COR-L47 (cell line): ENCODE measurements at places on chromosomes 1 and 21.
A peak's percentile ranks its signal among the peaks of the same experiment; 100 is the strongest.

- DNase-seq, result no peak
Measured at GRCh38 chr1:79501153-79501552, 494.6 kb upstream of the ADGRL4 start.

DNA sequence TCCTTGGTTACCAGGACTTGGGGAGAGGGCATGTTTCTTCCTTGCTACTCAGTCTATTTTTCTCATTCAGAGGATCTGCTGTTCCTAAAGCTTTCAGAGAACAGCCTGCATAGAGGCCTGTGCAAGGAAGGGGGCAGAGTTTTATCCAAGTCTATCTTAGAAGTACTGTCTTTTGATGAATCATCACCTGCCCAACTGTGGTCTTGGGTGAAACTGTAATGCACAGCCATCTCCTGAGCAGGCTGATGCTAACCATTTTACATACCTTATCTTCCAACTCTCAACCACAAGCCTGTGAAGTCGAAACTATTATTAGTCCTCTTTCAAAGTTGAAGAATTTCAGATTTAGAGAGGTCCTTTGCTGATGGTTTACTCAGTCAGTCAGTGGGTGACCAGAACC lies 368.0 kb downstream of the HHAT start:
- no peak for DNase-seq

GRCh38 chr1:103783944-103784377 lies 34.3 kb downstream of the AMY1C start:
- no peak for DNase-seq

DNA sequence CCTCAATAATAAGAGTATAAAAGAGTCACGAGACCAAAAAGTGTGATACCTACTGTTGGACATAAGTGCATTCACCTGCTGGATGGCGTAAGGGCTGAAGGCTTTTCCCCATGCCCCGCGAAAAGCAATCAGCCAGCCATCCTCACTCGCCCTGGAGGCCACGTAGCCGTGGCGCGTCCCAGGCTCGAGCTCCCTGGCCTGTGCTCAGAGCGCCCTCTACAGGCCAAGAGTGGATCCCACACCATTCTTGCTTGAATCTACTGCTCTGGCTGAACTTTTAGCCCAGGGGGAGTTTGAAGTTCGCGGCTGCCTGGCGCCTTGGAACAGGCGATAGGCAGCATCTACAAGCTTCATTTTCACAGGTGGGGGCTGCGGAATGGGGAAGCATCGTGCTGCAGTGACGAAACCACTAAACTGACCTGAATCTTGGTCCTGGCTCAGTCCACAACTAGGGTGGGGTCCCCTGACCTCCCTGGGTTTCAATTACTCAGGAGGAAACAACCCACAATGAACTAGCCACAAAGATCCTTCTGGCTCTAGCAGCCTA lies 70.3 kb upstream of the SERBP1 start:
- DNase-seq, result peak; percentile 83

DNA sequence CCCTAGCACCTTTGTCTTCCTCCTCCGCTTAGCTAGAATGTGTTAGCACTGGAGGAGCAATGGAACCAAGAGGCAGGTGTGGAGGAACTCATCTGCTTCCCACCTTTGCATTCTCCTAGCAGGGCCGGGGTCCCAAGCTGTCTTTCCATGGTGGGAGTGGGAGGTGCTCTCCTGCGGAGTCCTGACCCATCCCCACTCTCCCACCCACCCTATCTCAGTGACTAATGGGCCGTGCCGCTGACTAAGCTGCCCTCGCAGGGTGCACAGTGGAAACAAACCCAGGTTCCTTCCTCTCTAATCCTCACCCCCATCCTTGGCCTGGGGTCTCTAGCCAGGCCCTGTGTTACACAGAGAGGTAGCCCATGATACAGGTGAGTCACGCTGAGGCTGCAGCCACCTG lies 177.5 kb downstream of the HIVEP3 start:
- no peak for DNase-seq

DNA sequence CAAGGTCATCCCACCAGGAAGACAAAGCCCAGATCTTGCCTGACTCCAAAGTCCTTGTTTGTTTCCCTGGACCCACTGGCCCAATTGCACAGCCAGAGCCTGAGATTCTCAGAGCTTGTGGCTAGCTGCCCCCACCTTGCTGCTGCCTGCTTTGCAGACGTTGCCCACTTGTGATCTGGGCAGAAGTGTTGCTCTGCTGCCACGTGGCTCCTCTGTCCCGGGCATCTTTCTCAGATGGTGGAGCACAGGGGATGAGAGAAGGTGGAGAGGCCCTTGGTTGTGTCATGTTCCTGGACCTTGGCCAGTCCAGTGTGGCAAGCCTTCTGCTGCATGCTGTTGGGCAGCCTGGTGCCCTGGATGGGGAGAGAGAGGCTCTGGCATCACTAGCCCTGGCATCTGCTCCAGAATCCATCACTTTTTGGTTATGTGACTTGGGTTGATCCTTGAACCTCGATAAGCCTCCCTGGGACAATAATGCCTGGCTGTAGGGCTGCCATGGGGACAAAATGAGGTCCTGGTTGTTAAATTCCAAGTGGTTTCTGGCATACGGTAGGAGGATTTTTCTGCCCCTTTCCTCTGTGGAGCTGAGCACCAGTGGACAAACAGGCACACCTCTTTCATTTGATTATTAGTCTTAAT lies 1.5 kb upstream of the NR0B2 start:
- DNase-seq, result no peak

DNA sequence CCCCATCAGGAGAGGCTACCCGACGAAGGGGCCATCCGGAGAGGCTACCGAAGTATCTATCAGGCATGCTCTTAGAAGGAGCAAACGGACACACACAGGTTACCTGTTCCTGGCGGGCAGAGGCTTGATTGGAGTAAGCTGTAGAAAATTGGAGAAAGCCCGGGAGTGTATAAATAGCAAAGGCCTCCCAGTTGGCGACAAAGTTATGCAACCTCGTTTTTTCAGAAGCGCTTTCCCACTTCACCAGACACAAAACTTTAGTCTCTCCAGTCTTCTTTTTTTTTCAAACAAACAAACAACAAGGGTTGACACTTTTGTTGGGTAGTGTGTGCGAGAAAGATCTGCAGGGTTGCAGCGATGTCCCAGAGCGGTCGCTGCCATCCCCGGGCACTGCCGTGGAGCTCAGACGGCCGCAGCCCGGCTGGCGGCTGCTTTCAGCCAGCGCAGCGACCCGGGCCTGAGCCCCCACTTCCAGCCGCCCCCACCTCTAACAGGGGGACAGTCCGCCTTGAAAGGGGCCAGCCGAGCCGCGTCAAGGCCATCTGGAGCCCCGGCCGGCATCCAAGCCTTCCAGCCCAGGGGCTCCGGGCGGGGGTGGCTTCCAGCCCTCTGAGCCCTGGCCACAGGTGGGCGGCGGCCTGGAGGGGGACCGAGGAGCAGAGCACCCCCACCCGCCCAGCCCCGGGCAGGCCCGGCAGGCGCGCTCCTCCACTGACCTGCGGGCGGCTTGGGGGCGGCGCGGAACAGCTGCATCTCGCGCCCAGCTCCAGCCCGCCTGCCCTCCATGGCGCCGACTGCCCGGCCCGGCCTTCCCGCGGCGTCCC lies 616 bp downstream of the MCOLN3 start:
- peak; percentile 40 for DNase-seq

GRCh38 chr1:90339811-90340210 lies 344.9 kb downstream of the ZNF326 start:
- no peak for DNase-seq

DNA sequence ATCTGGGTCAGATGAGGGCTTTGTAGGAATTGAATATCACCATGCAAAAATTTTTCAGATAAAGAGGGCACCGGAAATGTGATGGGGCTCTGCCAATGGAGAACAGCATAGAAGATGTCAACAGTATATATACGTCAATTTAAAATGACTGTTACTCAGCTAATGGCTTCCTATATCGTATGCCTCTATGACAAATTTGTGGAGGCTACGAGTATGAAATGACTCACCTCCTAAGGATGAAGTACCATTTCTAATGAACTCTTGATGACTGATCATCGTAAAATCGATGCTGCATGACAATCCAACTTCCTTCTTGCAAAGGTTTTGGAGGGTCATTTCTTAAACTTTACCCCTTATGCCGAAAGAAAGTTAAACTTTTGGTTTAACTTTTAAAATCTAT lies 450.3 kb upstream of the ZP4 start:
- no peak for DNase-seq

- DNase-seq, result no peak
Measured at GRCh38 chr1:214285610-214286440, 4.9 kb downstream of the SMYD2 start.

DNA sequence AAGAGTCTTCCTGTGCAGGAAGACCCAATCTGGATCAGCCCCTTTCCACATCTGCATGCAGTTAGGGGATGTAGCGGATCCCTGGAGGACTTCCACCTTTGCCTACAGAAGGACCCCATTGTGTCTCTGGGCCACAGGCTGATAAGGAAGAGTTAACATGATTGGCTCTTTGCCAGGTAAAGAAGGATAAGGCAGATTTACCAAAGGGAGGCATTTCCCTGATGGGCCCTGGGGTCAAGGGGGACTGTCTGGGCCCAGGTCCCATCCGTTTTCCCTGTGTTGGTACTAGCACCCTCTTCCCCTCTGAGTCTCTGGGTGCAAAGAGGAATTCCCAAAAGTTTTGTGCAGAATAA lies 29.1 kb downstream of the SLC26A9 start:
- no peak for DNase-seq

- DNase-seq, result no peak
Measured at GRCh38 chr1:18583326-18583941, 47.2 kb upstream of the PAX7 start.

- no peak for DNase-seq
Measured at GRCh38 chr1:216448011-216448510, 24.8 kb upstream of the USH2A start.

DNA sequence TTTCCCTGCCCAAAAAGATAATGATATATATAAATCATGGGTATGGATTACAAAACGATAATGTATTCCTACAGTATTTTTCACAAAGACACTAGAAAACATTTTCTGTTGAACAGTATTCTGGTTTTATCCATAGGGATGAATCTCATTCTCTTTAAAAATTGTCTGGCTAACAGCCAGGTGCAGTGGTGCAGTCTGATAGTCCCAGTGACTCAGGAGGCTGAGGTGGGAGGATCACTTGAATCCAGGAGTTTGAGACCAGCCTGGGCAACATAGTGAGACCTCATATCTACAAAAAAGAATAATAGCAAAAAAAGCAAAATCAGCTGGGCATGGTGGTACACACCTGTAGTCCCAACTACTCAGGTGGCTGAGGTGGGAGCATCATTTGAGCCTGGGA lies 23.3 kb downstream of the PIP5K1A start:
- DNase-seq, result no peak

GRCh38 chr1:91792489-91793071 lies 93.4 kb downstream of the TGFBR3 start:
- DNase-seq, result peak; percentile 72

DNA sequence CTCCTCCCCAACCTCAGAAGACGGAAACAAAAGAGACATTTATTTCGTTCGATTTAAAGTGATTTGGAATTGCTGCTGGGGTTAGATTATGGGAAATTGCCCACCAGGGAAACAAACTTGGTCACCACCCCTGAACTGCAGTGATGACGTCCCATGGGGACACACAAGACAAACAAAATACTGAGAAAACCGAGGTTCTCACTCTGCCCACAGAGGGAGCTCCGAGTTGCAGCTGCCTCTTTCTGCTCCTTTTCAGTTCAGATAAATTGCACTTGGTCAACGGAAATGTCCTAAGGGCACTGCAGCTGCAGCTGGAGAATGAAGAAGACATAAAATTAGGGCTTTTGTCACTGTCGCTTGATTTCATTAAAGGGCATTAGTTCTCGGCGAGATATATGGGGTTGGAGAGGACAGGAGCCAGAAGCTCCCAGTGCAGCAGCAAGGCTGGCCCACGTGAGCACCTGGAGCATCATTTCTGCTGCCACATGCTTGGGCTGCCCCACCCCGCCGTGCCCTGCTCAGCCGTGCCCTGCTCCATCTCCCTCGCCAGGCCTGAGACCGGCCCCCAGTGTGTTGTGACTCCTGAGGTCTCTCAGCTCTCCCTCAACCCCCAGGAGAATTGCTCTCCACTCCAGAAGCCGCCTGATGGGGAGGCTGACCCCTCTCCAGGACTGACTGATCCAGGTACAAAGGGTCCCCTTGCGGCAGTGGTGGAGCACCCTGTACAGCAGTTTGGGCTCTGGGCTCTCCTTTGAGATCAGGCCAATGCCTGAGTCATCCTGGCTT lies 231.7 kb upstream of the AJAP1 start:
- no peak for DNase-seq

GRCh38 chr1:219257751-219258150 lies 84.1 kb downstream of the LYPLAL1 start:
- DNase-seq, result no peak

GRCh38 chr1:115365738-115366137 lies 27.7 kb upstream of the NGF start:
- DNase-seq, result no peak

DNA sequence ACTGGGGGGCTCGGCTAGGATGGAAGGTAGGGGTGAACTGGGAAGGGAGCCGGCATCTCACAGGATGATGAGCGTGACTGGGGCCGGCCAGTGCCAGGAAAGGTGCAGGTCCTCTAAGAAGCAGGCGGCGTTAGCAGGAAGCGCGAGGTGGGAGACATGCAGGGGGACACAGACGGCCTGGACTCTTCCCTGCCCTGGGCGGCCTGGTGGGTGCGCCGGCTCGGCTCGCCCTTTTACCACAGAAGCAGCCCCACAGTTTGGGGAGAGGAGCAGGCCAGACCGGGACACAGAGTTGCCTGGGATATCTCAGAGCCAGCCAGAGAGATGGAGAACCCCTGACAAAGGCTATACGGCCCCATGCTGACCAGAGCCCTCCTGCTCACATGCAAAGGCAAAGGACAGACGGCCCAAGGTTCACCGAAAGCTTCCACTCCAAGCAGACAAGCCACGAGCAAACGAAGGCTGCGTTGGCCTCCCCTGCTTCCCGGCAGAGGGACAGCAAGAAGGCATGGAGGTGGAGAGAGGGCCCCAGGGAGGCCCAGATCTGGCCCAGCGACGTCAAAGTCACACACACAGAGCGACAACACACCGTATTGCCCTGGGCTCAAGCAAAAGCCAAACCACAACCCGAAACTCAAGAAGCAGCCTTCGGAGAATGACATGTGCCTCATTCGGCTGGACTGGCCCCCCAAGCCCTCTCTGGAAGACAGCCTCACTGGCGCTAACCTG lies 14.9 kb upstream of the ALDH4A1 start:
- no peak for DNase-seq

DNA sequence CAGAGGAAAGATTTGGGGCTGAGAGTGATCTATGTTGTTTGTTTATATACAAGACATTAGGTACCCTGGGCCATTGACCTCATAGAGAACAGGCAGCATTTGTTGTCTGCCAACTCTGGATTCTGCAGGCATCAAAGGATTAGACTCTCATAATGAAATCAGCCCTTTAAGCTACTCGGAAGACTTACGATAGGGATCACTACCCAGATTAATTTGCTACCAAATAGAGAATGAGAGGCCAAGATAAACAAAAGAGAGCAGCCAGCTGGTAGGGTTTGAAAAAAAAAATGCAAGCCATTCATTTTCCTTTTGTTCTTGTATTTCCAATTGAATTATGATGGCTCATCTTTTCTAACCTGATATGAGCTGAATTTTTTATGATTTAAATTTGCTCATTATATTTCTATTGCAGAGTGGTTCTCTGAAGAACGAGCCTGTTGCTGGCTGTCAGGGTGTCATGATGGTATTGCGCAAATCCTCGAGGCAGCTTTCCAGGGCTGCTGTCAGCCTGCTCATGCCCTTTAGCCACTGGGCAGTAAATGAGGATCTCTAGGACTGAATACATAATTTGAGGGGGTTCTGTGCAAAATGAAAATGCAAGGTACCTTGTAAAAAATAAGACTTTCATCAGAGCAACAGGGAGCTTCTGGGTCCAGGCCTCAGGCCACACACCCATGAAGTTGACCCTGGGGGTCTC lies 116.4 kb upstream of the KCNJ15 start:
- DNase-seq, result peak; percentile 76

- no peak for DNase-seq
Measured at GRCh38 chr1:44250068-44250781, 37.0 kb downstream of the DMAP1 start.
